ENCODE measurements at places on chromosomes 13 and 19.

GRCh38 chr13:77016251-77016812 is 10.6 kb downstream of the FBXL3 start:
- DNase-seq: no peak

DNA sequence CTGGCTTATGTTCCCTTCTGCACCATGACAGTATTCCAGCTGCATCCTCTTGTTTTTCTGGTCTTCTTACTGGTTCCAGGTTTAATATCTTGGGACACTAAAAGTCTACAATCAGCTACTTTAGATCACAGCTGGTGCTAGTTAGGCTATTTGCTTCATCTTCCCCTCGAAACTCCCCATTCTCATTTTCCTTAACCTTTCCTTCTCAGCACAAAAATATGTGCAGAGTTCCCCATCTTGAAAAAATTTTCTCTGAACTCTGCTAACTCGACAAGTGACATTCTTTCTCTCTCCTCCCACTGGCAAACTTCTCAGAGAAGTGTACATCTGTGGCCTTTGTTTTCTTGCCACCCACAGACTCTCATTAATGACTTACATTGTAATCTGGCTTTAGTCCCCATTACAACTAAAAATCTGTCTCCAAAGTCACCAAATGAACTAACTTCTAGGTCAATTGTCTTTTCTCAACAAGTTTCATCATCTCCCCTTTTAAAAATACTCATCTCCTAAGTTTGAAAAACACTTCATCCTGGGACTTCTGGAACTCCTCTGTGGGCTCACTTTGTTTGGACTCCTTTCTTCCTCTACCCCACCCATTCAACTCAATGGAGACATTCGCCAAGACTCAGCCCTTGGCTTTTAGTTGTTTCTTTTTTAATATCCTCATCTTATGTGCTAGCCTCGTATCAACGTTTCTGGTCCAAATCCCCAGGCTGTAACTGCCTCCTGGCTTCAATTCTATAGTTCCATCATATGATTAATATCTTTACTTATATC is 7.1 kb upstream of the KL start:
- DNase-seq: no peak

DNA sequence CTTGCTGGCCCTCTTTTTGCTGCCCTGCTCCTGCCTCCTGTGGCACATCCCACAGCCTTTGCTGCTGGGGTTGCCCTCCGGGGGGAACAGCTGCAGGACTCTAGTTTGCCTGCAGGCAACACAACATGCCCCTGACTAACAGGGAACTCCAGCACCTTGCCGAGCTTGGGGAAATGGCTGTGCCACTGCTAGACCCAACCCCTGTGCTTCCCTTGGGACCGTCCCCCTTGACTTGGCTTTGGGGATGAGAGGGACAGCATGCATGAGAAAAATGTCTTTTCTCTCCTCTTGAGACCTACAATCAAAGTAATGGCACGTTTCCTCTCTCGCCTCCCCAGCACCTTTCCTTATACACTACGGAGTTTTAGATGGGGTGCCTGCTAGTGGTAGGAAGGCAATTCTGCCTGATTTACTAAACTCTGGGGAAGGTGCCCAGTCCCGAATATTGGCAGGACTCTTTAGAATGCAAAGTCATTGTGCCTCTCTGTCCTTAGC is 12.4 kb upstream of the VWA8 start:
- DNase-seq: no peak

DNA sequence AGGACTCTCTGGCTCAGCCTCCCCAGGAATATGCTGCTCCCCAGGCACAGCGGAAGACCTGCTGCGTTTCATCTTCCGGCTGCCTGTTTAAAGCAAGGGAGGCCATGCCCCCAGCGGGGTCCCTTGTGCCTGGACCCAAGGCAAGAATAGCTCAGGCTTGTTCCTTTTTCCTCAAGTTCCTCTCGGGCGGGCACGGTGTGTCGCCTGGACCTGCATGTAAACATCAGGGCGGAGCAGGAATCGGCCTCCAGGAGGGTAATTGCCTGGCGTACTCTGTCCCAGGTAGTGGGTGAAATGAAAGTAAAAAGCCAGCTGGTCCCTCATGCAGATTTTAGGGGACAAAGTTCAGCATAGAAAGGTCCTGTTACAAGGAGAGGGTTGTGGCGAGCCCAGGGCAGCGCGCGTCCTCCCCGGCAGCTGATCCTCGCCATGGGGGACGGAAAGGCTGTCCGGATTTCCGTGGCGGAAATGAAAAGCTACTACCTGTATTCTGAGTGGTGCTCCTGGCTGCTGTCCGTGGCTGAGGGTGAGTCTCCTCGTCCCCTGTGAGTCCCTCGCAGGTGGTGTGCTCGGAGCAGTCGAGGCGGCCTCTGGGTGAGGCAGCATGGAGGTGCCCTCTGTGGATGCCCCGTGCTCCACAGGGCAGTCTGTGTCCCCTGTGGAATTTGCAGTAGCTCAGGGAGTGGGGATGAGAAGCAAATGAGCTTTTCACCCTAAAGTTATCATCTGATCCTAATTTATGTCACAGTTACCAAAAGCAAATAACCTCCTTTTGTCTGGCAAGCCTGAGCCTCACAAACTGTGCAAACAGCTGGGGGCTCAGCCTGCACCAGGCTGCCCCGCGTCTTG is 16.2 kb downstream of the MCF2L start:
- DNase-seq: no peak

DNA sequence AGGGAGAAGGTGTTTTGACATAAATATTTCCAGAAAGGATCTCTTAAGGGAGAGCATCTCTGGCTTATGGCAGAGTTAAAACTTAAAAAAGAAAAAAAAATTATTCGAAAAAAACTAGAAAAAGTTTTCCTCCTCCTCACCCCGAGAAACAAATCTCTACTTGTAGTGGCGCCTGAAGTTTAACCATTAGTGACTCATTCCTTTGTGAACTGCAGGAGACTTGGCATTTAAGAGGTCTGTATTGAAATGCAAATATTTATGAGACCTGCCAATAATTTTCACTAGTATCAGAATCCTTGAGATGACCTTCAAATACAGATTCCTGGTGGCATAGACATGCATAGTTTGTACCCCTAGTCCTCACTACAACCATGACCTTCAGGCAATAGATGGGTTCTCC is 64.9 kb upstream of the MED4 start:
- DNase-seq: no peak

GRCh38 chr13:86946734-86947133 is 724.4 kb upstream of the SLITRK5 start:
- DNase-seq: no peak

DNA sequence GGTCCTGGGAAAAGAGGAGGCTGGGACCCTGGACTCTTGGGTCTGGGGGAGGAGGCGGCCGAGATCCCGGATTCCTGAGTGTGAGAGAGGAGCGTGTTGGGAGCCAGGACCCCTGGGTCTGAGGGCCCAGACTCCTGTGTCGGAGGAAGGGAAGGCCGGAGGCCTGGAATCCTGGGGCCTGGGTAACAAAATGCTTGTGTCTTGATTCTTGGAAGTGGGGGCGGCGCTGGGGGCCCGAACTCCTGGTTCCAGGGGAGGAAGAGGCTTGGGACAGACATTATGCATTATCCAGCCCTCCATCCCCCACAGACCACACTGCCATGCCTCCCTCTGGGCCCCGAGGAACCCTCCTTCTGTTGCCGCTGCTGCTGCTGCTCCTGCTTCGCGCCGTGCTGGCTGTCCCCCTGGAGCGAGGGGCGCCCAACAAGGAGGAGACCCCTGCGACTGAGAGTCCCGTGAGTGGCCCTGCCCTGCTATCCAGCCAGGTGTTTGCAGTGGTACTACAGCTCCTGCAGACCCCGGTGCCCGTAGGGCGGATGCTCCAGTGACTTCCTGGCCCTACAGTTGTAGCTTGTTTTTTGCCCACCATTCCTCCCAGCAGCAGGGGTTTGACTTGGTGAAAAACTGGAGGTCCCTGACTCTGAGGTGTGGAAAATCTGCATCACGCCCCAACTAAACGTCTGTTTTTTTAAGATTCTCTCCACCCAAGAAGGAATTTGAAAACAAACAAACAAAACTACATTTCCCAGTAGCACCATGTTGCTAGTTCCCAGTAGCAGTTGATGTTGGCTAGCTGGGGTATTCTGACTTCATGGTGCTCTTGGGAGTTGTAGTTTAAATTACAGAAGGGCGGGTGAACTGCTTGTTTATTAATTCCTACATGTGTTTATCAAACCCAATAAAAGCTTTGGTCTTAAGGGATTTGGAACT is 630 bp downstream of the NUCB1 start:
- DNase-seq: peak; percentile 58

GRCh38 chr19:33508431-33508830 is 13.2 kb downstream of the PEPD start:
- no peak for DNase-seq

- peak; percentile 96 for DNase-seq
Measured at GRCh38 chr19:53868892-53869804, 1.5 kb downstream of the MYADM start.

GRCh38 chr19:15293781-15294491 is 38.4 kb downstream of the BRD4 start:
- DNase-seq: no peak

DNA sequence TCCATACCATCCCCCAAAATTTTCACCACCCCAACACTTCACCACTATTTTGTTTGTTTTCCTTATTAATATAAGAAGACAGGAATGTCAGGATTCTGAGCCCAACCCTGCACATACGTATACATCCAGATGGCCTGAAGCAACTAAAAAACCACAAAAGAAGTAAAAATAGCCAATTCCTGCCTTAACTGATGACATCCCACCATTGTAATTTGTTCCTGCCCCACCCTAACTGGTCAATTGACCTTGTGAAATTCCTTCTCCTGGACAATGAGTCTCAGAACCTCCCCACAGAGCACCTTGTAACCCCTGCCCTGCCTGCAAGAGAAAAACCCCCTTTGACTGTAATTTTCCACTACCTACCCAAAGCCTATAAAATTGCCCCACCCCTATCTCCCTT is 132.5 kb downstream of the ZNF675 start:
- no peak for DNase-seq

DNA sequence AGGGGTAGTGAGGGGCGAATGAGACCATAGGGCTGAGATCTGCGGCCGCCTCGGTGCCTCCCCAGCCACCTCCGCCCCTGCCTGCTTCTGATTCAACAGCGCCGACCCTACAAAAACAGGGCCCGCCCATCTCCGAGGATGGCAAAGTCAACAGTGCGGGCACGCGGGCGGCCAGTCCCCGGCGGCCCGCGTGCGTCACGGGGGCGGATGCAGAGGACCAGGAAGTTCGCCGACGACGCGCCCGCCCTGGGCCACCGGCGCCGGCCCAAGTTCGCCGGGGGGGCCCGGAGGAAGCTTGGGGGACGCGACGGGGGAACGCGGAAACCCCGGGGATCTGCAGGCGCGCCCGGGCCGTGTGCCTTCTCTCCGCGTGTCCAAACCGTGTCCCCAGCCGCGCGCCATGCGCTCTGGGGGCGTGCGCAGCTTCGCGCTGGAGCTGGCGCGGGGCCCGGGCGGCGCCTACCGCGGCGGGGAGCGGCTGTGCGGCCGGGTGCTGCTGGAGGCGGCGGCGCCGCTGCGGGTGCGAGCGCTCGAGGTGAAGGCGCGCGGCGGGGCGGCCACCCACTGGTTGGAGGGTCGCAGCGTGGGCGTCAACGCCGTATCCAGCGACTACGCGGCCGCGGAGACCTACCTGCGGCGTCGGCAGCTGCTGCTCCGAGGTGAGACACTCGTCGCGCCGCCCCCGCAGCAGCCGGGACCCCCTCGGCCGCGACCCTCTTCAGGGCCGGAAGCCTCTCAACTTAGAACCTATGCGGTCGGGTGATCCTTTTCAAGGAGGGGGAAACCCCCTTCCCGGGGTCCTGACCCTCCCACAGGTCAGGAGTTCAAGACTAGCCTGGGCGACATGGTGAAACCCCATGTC is 6.8 kb upstream of the ARRDC2 start:
- DNase-seq: peak; percentile 95
